ENCODE measurements at places on chromosomes 13 and 19. TPM values are rescaled to one million over a fixed set of nuclear protein-coding genes. Genes with fewer than 3 reads are reported as not detected.

The STOML3 gene
- total RNA-seq, result not detected

GRCh38 chr19:34351382-34351826 lies 13.6 kb upstream of the GPI start:
- peak; percentile 79 for DNase-seq

The MCEMP1 gene
- total RNA-seq, result not detected

The EID2 gene
- total RNA-seq, result 14.4 TPM

GRCh38 chr13:35857769-35858168 lies 273.4 kb downstream of the DCLK1 start:
- DNase-seq, result no peak

DNA sequence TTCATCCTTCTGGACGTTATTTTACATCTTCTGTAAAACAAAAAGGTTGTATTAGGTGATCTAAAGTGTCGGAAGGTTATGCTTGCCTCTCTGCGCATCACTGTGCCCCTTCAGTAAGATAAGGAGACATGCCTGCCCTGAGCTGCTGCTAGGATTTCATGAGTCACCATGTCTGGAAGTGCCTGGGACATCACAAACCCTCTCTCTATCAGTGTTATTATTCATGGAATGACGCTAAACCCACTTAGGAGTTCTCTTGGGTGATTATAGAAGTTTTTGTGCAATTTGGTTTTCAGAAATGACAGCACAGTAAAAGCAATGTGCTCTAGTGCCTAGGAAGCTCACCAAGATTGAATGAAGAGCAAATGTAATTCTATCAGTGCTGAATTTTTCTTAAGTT lies 617.7 kb downstream of the DCT start:
- DNase-seq, result peak; percentile 44

GRCh38 chr13:44819245-44819644 lies 170.0 kb downstream of the NUFIP1 start:
- peak; percentile 78 for DNase-seq

The ZNF738 gene
- total RNA-seq, result 6.3 TPM

- DNase-seq, result no peak
Observed at GRCh38 chr19:29259153-29259552, 46.2 kb upstream of the UQCRFS1 start.

The KHSRP gene
- 211 TPM for total RNA-seq

DNA sequence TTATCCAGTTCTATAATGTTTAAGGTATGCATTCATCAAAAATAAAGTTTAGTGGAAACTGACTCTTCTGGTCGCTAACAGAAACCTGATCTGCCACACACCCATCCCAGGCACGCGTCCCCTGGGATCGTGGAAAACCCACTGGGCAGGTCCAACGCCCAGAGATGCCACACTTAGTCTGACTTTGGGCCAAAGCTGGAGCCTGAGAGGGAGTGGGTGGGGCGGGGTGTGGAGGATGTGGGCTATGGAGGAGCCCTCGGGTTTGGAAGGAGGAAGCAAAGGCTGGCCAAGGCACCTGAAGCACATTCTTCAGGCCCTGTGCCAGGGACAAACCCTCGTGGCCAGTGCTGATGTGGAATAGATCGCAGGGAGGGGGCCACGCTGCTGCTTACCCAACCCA lies 2.5 kb downstream of the IGFL1 start:
- DNase-seq, result no peak

- DNase-seq, result no peak
Observed at GRCh38 chr19:13207846-13208671, 57.8 kb downstream of the IER2 start.

GRCh38 chr13:107743983-107744382 lies 471.4 kb downstream of the LIG4 start:
- no peak for DNase-seq

- DNase-seq, result no peak
Observed at GRCh38 chr19:55116859-55117662, at the start of gene PPP1R12C. Gene PPP1R12C, minus strand, starts transcription at chr19:55117637. Its CDS starts 94 bp downstream, at chr19:55117543.

DNA sequence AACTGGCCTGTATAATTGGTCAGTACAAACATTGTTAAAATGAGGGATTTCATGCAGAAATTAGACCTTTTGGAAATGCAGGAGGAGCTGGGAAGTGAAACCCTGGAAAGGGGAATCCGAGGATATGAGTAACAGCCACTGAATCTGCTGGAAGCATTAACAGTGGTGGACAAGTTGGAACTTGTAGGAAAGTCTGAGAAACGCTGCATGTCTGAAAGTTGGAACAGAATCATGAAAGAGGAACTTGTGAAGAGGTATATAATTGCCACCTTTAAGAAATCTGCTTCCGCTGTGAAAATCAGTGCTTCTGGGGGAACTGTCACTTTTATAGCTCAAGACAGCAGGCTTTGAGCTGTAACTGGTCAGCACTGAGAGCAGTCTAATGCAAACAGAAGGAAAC lies 716.5 kb upstream of the PRR20A start:
- DNase-seq, result no peak

DNA sequence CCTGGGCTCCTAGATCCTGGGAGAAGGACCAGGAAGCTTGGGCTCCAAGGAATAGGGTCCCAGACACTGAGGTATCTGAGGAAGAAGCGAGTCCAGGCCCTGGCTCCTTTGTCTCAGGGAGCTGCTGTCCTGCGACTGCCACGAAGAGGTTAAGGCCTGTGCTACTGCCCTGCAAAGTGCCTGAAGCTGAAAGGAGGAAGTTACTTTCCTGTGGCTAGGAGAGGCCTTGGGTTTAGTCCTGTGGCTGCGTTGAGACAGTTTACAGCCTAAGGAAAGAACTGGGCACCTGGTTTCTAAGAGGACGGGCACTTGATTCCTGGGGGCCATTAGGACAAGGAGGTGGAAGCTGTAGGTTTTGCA lies 2.8 kb downstream of the MYADM start:
- no peak for DNase-seq

DNA sequence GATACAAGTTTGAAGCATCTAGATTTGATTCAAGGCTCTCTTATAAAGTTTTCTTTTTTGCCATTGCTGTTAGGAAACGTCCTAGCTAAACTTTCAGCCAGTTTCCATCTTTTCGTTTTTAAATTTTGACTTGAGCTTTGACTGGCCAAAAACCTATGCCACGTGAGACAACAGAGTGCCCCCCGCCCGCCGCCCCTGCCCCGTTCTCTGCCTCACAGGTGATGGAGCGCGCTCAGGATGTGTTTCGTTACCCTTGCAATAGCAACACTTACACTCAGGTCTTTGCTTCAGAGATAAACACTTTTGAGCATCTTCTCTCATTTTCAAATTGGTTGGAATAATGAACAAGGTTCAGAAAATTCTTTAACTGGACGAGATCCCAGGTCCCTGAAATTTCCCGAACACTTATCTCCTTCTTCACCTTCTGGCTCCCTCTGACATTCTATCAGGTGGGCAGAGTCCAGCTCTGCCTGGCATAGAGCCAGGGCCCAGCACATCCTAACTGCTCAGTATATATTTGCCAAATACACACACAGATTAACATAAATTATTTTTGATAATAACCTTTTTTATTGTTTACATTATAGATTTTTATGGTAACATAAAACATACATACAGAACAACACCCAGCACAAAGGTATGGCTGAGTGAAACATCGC lies 301.1 kb downstream of the IRS2 start:
- no peak for DNase-seq

- DNase-seq, result no peak
Observed at GRCh38 chr13:84821261-84821660, 939.0 kb upstream of the SLITRK1 start.

The DUS3L gene
- 53.0 TPM for total RNA-seq

DNA sequence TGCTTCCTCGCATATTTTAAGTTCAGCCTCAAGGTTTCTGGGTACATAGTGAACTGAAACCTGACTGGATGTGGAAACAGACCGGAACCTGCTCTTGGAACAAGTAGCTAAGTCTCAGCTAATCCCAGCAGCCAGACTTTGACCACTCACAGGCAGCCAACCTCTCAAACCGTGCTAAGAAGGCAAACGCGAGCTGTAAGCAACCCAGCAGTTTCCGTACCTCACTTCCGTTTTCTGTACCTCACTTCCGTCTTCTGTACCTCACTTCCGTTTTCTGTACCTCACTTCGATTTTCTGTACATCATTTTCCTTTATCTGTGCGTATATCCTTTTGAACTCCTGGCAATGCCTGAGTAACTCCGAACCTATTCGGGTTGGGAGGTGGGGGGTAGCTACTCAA lies 96.8 kb downstream of the SUCLA2 start:
- DNase-seq, result no peak

GRCh38 chr19:11091703-11092153 lies 2.5 kb downstream of the LDLR start:
- DNase-seq, result peak; percentile 83

DNA sequence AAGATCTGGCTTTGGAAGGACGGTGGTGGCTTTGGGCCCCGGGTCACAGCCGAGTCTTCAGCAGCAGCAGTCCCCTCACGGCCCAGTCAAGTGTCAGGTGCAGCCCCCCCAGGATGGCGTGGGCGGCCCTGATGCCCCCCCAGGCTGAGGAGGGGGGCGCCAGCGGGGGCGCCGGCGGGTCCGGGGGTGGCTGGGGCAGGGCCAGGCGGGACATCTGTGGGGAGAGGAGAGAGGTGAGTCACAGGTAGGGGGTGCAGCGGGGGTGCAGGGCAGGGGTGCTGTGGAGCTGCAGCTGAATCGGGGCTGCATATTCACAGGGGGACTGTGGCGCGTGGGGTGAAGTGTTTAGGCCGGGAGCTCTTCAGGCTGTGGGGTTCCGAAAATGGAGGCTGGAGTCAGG lies 2.9 kb upstream of the GARIN5B start:
- no peak for DNase-seq

The ATP4A gene
- not detected for total RNA-seq

The GGACT gene
- total RNA-seq, result 27.4 TPM

- no peak for DNase-seq
Observed at GRCh38 chr13:23652909-23653726, 82.9 kb downstream of the TNFRSF19 start.

The PLA2G4C gene
- total RNA-seq, result 21.3 TPM

- DNase-seq, result no peak
Observed at GRCh38 chr19:18282788-18283141, 1.3 kb upstream of the JUND start.

- no peak for DNase-seq
Observed at GRCh38 chr13:110228936-110229904, 77.7 kb downstream of the COL4A1 start.

The SMAD9 gene
- 0.62 TPM for total RNA-seq

DNA sequence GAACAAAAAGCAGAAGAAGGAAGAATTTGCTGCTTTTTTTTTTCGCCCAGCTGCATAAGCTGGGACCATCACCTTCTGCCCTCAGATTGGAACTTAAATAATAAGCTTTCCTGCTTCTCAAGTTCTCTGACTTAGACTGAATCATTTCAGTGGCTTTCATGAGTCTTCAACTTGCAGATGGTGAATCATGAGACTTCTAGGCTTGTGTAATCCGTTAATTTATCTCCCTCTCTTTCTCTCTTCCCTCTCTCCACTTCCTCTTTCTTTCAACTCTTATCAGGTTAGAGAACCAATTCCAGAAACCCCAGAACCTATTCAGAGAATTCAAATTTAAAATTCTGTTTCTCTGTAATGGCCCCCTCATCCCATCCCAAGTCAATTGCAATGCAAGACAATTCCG lies 1153.7 kb downstream of the PCDH9 start:
- DNase-seq, result no peak

DNA sequence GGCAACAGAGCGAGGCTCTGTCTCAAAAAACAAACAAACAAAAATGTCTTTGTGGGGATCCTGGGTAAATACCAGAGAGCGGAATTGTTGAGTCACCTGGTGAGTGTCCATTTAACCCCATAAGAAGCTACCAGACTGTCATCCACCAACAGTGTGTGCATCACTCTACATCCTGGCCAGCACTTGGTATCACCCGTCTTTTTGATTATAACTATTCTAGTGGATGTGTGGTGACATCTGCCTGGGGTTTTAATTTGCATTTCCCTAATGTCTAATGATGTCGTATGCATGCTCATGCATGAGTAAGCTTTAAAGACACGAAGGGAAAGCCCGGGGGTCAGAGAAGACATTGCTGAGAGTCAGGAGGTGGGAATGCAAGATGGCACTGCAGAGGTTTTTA lies 126.7 kb upstream of the MRI1 start:
- no peak for DNase-seq

The CATSPERD gene
- not detected for total RNA-seq

DNA sequence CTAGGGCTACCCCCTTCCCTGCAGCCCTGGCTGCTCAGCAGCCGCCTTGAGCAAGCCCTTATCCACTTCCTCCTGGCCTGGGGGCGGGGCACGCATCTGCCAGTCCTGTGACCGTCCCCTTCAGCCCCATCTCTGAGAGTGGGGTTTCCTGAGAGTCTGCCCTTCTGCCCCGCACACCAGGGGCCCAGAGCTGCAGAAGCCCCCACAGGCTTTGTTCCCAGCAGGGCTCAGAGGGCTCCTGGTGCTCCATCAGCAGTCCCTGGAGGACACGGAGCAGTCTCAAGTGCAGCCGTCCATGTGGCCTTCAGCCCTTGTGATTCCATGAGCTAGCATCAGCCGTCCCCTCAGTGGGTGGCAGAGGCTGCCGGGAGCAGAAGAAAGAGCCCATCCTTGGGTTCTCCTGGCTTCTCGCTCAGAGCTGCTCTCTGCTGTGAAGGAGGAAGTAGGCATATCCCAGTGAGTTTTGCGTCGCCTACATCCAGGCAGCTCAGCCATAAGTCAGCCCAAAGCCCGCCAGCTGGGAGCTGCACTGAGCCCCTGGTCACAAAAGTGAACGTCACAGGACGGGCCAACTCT lies 16.3 kb downstream of the MYO9B start:
- DNase-seq, result no peak

GRCh38 chr13:27126859-27127258 lies 44.8 kb downstream of the USP12 start:
- DNase-seq, result no peak

DNA sequence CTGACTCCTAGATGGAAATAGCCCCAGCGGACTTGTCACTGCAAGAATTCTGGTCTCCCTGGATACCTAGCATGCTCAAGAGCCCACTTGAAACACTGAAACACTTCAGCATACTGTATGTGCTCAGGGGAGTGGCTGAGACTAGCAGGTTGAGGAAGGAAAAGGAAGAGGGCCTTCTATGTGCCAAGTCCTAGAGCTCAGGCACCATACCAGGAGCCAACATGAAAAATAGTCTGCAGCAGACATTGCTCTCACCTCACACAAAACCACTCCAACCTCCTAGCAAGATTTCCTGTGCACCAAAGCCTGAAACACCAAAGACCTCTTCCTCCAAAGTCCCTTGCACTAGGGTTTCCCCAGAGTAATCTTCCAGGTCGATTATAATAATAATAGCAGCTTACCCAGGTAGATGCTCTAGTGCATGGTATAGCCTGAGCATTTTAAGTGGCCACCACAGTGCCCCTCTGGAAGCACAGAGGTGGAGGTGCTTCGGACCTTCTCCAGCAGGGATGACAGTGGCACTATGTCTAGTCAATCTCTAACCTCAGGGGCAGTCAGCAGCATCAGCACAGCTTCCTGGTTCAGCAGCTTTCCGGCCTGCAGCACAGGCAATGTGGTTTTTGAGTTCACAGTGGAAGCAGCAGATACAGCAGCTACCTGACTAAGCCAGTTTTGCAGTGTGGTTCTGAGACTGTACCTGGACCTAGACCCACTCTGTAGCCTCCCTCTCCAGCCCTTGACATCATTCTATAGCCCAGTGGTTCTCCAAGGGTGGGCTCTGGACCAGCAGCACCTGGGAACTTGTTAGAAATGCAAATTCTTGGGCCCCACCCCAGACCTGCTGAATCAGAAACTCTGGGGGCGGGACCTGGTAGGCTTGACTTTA lies 45.6 kb upstream of the UBE2L5 start:
- no peak for DNase-seq

GRCh38 chr13:112347986-112348385 lies 28.2 kb upstream of the SPACA7 start:
- DNase-seq, result no peak
